Lung microvascular endothelial cell (primary cell): ENCODE measurements at places on chromosomes 3 and 15.

- DNase-seq: no peak
These were observed 508.9 kb upstream of the TBL1XR1 start for GRCh38 chr3:177705976-177706823.

- DNase-seq: no peak
These were observed 15.9 kb upstream of the PLSCR2 start for GRCh38 chr3:146485297-146485696.

GRCh38 chr3:73556520-73557372, 68.0 kb downstream of the PDZRN3 start:
- DNase-seq: no peak

DNA sequence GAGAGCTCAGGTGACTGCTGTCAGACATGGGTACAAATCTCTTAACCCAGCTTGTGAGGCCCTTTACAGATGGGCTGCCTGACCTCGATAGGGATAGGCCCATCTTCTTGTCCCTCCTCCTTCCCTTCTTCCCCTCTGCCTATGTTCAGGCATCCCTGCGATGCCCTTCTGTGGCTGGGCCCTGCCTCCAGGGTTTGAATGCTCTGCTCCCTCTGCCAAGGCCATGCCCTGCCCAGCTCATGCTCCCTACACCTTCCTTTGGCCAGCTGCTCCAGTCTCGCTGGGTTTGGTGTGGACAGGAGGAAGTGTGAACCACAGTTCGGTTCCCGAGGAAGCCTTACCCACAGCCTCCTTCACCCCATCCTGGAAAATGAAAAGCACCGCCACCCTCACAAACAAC, 4.3 kb downstream of the FYCO1 start:
- no peak for DNase-seq

- no peak for DNase-seq
These were observed 22.8 kb downstream of the KLHL25 start for GRCh38 chr15:85771781-85772445.

- DNase-seq: peak; percentile 50
These were observed 92.8 kb upstream of the TNFSF10 start for GRCh38 chr3:172616031-172616461.

DNA sequence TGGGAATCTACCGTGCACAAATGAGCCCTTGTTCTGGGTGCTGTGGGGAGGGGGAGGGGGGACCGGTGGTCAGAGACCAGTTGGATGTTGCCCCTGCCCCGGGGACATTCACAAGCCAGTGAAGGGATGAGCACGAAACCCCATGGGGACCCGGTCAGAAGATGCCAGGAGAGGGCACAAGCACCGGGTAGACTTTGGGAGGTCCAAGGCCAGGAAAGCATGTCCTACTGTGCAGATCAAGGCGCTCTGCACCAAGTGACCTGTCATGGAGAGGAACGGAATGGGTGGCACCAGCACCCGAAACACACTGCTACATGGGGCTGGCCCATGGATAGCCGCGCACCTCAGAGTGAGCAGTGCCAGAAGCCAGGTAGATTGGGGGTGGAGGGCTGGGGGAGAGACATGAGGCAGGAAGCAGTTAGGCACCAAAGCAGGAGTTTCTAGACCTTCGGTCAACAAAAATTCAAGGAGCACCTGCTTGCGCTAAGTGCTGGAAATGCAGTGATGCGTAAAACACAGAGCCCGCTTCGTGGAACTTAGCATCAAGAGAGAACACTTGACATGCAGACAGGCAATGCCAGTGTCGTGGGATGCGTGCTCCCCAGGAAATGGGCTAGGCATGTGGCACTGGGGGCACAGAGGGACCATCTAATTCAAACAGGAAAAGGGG, 99.1 kb downstream of the CPN2 start:
- no peak for DNase-seq

GRCh38 chr3:15579051-15579450, 22.3 kb downstream of the HACL1 start:
- no peak for DNase-seq

DNA sequence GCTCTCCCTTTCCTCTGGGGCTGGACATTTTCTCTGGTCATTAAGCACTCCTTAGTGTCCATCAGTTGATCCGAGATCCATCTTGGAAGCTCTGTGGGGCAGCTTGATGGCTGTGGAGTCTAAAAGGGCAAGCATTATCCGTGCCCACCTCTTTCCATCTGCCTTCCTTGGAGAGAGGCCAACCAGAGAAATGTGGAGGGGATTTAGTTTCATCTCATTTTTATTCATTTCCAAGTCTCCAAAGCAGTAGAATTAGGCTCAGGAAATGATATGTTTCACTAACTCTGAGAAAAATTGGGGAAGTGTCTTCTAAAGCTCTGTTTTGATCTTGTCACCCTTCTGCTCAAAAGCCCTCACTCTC, 95.9 kb upstream of the KLHL25 start:
- DNase-seq: no peak

GRCh38 chr15:65638681-65639089, 16.9 kb downstream of the SLC24A1 start:
- peak; percentile 80 for DNase-seq

DNA sequence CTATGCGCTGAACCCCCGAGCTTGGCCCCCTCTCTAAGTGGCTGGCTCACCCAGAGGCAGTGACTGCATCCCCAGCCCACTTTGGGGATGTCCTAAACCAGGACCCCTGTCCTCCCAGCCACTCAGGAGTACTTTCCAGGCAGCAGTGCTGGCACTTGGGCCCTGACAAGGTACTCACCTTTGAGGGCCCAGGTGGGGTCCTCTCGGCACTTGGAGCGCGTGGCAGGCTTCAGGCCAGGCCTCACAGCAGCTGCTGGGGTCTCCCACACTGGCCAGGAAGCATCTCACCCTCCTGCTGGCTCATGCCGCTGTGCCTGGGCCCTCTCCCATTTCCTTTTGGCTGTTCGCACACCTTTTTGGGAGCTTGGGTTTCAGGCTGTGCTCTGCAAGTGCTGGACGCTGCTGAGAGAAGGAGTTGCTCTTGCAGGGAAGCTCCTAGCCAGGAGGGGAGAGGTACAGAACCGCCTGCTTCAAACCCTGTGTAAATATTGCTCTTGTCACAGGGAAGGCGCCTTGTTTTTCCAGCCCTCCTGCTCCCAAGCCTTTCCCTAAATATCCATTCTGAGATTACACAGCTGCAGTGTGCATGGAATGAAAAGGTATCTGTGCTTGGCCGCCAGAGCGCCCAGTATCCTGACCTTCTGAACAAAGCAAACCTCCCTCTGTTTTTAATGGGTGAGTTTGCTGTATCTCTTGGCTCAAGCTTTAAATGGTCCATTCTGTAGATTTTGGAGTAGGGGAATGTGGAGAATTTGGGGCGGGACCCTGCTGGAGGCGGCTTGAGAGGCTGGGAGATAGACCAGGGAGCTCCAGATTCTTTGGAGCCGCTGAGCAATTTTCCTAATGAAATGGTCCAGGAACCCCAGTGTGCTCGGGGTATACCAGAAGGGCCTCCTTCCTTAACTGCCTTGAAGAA, 45.6 kb downstream of the DNASE1L3 start:
- peak; percentile 47 for DNase-seq

- DNase-seq: no peak
These were observed 12.4 kb downstream of the TMEM41A start for GRCh38 chr3:185486394-185486793.

GRCh38 chr15:62087671-62088352, 21.0 kb downstream of the C2CD4A start:
- peak; percentile 95 for DNase-seq

DNA sequence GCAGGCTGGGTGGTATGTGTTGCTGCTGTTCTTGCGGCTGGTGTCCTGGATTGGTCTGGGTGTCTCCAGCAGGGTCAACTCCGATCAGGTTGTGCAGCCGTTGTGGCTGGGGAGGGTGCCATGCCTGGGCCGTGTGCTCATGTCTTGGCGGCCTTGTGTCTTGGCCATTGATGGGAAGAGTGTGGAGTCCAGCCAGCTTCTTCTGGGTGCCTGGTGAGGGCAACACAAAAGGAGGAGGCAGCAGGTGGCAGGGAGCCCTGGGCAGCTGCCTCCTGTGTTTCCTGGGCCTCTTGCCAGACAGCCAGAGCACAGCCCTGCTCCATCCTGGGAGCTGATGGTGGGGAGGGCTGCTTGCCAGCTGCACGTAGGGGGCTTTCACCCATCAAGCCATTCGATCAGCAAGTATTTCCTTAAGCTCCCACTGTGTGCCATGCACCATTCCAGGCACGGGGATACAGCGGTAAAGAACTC, 4.3 kb downstream of the CHAC1 start:
- DNase-seq: no peak

GRCh38 chr3:69005791-69006482, 7.5 kb downstream of the EOGT start:
- no peak for DNase-seq

GRCh38 chr15:83372434-83372891, 74.7 kb upstream of the SH3GL3 start:
- no peak for DNase-seq

GRCh38 chr3:35849963-35850362, 210.6 kb downstream of the ARPP21 start:
- no peak for DNase-seq

- DNase-seq: no peak
These were observed 468.0 kb upstream of the TBL1XR1 start for GRCh38 chr3:177665122-177665808.

DNA sequence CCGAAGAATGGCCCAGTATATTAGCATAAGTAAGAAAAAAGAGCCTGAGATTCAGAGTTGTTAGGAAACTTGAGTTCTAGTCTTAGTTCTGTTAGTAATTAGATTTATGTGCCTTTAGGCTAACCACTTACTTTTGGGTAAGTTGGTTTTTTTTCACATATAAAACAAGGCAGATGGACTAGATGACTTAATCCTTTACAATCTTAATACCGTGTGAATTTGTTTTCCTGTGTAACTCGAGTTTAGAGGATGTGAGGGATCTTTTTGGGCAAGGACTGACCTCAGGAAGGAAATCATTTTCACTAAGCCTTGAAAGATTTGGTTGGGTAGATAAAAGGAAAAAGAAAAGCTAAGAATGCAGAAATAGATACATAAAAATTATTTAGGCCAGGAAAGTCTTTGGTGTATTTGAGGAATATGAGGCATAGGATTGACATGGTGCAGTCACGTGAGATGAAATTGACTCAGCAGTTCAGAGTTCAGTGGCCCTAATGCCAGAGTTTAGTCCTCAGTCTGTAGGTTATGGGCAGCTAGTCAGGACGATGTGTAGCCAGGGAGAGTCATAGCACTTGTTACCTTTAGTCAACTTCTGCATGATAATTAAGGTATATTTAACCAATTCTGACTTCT, 34.6 kb downstream of the PAK2 start:
- peak; percentile 70 for DNase-seq

DNA sequence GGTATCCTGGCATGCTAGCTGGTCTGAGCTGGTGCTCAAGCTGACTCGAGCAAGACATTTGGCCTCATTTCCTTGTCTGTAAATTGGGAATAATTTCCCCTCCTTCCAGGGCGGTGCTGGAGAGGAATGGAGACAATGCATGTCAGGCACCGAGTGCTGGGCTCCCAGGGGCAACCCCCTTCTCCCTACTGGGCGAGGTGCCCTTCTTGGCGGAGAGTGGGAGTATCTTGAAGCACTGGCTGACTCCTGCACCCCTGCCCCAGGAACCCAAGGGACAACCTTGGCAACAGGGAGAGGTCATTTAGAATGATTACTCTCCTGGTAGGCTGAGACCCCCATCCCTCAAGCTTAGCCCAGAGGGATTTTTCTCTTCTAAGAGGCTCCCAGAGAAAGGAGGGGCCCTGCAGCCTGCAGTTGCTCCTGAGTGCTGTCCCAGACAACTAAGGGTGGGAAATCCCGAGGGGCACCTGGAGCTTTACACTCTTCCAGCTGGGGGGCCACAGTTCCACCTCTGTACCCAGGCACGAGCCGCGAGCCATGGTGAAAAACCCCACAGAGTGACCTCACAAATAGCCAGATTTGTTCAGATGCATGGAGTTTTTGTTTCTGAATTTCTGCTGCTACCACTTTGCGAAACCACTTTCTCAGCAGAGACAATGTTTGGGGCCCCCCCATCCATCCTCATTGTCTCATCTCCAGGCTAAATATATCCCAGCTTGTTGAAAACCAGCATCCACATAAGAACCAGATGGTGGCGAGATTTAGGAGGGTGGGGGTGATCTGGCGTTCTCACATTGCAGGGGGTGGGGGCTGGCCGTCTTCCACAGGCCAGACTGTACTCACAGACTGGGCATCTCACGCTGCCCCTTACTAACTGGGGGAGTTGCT, 44.8 kb downstream of the ABTB1 start:
- no peak for DNase-seq

DNA sequence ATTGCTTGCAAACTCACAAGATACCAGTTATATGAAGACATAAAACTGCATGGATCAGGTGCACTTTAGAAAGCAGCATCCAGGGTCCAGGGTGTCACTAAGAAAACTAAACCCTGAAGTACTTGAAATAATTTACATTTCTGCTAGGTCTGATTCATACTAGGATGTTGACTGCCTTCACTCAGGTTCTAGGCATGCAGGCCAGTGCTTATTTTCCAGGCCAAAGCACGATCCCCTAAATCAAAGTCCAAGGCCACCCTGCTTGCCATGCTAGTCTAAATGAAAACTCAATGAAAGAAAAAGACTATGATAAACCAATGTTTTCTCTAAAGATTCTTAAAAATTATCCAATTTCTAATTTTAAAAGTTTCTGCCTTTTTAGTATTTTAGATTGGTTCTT, 49.4 kb downstream of the GREM1 start:
- no peak for DNase-seq

GRCh38 chr3:194592798-194593752, 40.1 kb downstream of the TMEM44 start:
- DNase-seq: peak; percentile 97

GRCh38 chr15:90820481-90820880, 47.9 kb upstream of the FURIN start:
- DNase-seq: no peak

DNA sequence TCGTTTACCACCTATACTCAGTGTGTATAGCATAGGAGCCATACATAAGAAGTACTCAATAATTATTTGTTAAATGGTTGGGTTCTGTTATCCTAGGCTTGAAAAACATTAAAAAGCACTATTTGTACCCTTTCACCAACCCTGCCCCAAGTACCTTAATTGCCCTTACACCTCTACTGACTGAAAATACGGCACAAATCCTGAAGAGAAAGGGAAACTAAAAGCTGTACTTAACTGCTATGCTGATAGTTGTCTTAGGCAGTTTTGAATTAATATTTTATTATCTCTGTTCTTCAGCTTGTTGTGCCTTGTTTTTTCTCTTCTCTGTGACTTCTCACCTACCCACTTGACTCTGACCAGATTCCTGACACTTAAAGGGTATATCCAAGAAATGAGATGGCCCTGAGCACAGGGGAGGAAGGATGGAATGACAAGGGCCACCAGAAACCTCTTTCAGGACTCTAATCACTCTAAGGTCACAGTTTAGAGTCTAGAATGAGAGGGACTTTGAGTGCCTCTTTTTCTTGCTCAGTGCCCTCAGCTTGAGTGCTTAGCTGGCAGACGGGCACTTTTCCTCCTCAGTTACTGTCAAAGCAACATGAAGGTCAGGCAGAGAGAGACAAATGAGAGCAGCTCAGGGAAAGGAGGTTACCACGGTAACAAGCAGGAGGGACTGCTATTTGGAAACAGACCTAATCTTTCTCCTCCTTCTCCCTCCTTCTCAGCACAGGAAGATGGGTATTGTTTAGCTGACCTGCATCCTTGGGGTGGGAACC, 136.5 kb downstream of the ZNF609 start:
- peak; percentile 65 for DNase-seq
